ENCODE measurements at places on chromosomes 1 and 21. TPM values are rescaled to one million over a fixed set of nuclear protein-coding genes. Genes with fewer than 3 reads are reported as not detected.

The LCE1F gene
- polyA plus RNA-seq = not detected

The TMCO4 gene
- polyA plus RNA-seq = 19.2 TPM

The PAQR6 gene
- 2.9 TPM for polyA plus RNA-seq

The CRNN gene
- not detected for polyA plus RNA-seq

The ADORA3 gene
- polyA plus RNA-seq = 0.62 TPM

The ANKRD34A gene
- polyA plus RNA-seq = 0.88 TPM

The CFHR4 gene
- polyA plus RNA-seq = not detected

The PDZK1 gene
- polyA plus RNA-seq = 199 TPM

The DISP1 gene
- polyA plus RNA-seq = 14.5 TPM

The NBPF10 gene
- polyA plus RNA-seq = 3.6 TPM

The PATJ gene
- 54.4 TPM for polyA plus RNA-seq

The C1orf122 gene
- polyA plus RNA-seq = 36.0 TPM

The FAM163A gene
- polyA plus RNA-seq = 0.58 TPM

The HAO2 gene
- polyA plus RNA-seq = 57.8 TPM

The VWA1 gene
- polyA plus RNA-seq = 79.9 TPM

The PPM1J gene
- 0.96 TPM for polyA plus RNA-seq

Data from left renal cortex interstitium (tissue), 4 donors.